Naive B cell (primary cell): ENCODE measurements at places on chromosomes 12 and 14.
A peak's percentile ranks its signal among the peaks of the same experiment; 100 is the strongest.

DNA sequence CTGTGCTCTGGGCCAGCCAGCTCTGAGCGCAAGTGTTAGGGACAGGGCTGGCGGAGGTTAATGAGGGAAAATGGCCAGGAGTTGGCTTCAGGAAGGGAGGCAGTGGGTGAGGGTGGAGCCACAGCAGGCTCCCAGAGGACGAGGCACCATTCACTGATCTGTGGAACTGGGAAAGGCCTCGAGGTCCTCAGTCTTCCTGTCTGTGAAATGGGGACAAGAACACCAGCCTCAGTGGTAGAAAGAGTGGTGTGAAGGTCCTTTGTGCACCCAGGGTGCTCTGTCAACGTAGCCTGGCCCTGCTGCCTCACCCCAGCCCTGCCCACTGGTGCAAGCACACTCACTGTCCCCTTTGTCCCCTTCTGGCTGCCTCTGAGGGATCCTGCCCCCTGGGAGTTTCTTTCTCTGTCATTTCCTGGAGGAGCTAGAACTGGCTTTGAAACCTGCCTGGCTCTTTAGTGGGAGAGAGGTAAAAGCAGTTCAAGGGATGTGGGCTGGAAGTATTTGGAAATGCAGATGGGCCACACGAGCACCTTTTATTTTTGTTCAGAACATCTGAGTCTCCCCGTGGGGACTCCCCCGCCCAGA, 25.0 kb downstream of the SYNDIG1L start:
- peak; percentile 15 for DNase-seq

- no peak for DNase-seq
These were observed 8.3 kb downstream of the TNFRSF1A start for GRCh38 chr12:6333566-6333965.

GRCh38 chr12:29012673-29013072, 136.4 kb upstream of the FAR2 start:
- no peak for DNase-seq

DNA sequence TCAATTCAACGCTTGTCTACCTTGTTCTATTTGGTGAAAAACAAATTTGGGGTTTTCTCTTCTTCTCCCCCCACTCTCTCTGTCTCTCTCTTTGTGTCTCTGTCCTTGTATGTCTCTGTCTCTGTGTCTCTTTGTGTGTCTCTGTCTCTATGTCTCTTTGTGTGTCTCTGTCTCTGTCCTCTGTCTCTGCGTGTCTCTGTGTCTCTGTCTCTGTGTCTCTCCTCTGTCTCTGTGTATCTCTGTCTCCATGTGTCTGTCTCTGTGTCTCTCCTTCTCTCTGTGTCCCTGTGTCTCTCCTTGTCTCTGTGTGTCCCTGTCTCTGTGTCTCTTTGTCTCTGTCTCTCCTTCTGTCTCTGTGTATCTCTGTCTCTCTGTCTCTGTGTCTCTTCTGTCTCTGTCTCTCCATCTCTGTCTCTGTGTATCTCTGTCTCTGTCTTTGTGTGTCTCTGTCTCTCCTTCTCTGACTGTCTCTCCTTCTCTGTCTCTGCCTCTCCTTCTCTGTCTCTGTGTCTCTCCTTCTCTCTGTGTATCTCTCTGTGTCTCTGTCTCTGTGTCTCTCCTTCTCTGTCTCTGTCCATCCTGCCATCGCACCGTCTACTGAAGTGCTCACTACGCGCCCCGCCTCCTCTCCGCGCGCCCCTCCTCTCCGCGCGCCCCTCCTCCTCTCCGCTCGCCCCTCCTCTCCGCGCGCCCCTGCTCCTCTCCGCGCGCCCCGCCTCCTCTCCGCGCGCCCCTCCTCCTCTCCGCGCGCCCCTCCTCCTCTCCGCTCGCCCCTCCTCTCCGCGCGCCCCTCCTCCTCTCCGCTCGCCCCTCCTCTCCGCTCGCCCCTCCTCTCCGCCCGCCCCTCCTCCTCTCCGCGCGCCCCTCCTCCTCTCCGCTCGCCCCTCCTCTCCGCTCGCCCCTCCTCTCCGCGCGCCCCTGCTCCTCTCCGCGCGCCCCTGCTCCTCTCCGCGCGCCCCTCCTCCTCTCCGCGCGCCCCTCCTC, 12.8 kb downstream of the LRCOL1 start:
- DNase-seq: no peak

DNA sequence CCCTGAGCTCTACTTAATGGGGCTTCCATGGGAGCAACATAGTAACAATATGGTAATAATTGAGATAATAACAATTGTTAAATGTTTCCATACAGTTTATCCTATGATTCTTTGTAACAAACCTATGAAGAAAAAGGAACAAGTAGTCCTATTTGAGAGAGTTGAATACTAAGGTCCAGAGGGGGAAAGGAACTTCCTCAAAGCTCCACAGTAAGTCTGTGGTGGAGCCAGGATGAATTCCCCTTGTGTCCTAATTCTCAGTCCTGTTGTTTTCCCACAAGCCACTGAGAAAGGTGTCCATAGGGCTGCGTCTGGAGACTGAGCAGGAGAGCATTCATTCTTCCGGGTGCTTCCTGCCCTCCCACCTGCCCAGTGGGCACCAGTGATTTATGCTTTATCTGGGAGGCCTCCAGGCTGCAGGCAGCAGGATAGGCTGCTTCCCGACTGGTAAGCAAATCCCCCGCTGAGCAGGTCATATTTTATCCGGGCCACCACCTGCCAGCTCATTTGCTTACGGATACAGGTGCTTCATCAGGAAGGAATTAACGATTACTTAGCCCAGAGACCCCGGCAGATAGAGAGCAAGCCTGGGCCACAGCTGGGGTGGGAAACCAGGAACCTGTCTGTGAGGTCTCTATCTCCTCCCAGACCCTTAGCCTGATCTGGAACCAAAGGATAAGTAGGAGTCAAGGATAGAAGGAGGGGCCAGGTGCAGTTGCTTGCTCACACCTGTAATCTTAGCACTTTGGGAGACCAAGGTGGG, 33.9 kb upstream of the FAM222A start:
- DNase-seq: no peak

DNA sequence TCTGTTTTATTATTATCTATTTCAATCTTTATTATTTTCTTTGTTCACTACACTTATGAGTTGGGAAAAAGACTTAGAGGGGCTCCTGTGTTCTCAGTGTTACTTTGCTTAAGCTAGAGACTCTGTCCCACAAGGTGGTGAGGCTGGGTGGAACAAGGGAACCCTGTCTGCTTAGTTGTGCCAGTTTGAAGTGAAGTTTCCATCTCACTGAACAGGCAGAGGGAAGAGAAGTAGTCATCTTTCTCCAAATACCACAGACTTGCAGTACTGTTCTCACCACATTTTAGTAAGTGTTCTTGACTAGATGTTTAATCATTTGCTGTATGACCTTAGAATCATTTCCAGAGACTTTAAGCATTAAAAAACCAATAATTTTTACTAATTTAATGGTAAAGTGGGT, 195.7 kb upstream of the NEDD1 start:
- no peak for DNase-seq

GRCh38 chr12:71476513-71476912, 36.9 kb downstream of the LGR5 start:
- no peak for DNase-seq
